Lung (tissue), 17 donors: ENCODE measurements at places on chromosomes 6 and 20.

DNA sequence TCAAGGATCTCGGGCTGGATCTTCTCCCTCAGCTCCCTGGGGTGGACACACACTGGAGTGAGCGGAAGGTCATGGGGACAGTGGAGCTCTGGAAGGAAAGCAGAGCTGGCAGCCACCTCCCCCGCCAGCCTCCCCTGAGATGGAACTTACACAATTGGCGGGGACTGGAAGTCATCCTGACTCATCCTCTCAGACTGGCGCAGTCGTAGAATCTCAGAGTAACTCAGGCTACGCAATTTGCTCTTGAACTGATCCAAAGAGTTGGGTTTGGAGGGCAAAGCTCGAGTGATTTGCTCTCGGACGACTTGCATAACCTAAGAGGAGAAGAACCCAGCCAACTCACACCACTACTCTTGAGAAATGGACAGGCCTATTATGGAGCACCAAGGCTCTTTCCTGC, 34.8 kb downstream of the ELMO2 start:
- DNase-seq: no peak

- no peak for DNase-seq
Measured at GRCh38 chr20:24751551-24751950, 197.5 kb upstream of the CST7 start.

DNA sequence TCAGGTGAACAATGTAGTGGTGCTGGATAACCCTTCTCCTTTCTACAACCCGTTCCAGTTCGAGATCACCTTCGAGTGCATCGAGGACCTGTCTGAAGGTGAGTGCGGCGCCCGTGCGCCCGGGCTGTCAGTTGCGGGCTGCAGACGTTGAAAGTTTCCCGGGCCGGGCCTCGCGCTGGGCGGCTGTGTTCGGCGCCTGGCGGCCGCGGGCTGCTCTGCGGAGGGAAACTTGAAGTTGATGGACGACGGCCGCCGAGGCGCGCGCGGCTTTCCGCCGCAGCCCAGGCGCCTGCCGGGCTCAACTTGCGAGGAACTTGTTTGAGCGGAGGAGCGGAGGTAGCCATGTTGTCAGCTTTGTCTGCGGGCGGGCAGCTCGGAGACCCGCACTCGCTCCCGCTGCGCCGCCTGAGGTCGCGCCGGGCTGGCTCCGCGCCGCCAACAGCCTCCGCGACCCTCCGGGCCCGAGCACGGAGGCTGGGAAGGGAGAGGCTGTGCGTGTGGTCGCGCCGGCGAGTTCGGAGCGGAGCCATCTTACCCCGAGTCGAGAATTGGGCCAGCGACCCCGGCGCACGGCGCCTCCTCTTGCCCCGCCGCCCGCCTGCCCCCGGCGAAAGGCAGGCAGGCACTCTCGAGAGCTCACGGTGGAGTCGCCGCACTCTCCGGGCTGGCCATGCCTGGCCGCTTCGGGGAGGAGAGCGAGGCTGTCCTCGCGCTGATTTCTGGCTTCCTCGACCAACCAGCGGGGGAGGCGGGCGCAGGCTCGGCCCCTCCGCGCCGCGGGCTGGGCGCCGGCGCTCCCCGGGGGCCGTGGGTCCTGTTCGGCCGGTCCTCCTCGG, 691 bp downstream of the ASF1A start:
- peak; percentile 78 for DNase-seq

- no peak for DNase-seq
Measured at GRCh38 chr6:41901882-41902519, 6.8 kb upstream of the USP49 start.

DNA sequence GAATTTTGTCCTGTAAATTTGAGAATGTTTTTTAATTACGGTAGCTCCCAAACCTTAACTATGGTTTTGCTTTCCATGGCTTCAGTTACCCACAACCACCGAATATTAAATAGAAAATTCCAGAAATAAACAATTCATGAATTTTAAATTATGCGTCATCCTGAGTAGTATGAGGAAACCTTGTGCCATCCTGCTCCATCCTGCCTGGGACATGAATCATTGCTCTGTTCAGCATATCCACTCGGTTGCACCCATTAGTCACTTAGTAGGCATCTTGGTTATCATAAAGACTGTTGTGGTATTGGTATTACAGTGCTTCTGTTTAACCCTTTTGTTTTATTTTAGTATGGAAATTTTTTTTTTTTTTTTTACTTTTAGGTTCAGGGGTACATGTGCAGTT, 39.7 kb downstream of the KCNS1 start:
- DNase-seq: no peak
